ENCODE measurements at places on chromosomes 6 and 20.

DNA sequence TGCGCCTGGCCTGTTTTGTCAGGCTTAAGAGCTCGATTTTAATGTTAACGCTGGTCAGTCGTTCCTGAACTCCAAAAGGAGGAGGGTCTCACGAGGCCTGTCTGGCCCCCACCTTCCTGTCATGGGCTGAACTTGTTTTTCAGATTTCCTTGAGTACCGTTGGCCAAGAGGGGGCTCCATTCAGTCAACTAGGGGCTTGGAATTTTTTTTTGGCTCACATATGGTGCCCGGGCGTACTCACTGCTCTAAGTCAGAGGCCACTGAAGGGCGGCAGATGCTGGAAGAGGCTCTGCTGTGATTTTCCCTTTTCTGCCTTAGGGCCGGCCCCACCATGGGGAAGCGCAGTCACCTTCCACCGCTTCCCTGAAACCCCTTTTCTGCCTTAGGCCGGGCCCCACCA, 6.9 kb upstream of the BIRC7 start:
- DNase-seq: no peak

GRCh38 chr6:96794980-96795379, 42.3 kb downstream of the GPR63 start:
- DNase-seq: no peak

DNA sequence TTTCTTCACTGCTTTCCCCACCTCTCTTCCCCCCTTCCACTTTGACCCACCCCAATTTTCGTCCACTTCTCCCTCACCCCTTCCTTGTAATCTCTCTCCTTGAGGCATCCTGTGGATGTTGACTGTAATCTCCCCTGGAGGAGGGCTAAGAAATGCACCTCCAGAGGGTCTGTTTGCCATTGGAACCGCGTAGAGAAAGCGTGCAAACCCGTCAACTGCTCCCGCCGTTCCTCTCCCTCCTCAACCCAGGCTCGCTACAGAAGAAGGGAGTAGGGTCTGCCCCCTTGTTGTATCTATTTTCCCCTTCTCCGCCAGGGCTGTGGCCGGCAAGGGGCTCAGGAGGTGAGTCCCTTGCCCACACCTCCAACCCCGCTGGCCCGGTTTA, 502 bp upstream of the HTR1E start:
- DNase-seq: no peak

GRCh38 chr6:26183237-26183580, 96.0 kb downstream of the HFE start:
- DNase-seq: no peak

GRCh38 chr20:43938932-43939761, 24.5 kb downstream of the TOX2 start:
- DNase-seq: no peak

- no peak for DNase-seq
Measured at GRCh38 chr6:100479179-100480035, 14.7 kb upstream of the SIM1 start.

DNA sequence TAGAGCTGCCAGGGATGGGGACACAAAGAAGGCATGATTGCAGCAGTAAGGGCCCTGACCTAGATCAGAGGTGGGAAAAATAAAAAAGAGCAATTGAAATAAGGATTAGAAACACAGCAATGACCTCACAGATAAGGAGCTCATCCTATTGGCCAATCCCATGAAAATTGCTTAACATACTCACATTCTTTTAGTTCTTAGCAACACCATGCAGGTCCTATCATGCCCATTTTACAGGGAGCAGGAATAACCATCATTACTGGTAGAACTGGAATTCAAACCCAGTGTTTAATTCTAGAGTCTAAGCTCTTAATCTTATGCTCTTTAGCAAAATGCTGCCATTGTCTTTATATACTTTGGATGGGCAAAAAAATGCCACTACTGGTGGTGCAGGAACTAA, 267.7 kb downstream of the RNF144B start:
- no peak for DNase-seq

GRCh38 chr6:82353848-82354247, 9.8 kb upstream of the TPBG start:
- no peak for DNase-seq

DNA sequence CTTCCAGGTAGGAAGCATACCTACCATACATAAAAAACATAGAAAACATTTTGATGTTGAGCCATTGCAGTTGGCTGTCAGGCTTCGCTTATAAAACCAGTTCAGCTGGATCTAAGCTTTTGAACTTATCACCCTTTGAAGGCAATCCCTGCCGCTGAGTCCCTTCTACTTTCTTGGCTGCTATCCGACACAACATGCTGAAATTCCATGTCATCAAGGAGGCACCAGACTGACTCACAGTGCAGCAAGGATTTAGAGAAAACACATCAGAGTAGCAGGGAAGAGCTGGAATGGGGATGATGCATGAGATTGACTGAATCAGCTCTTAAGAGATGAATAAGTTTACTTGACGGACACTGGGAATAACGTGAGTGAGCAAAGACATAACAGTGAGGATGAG, 135.0 kb upstream of the MAN1A1 start:
- DNase-seq: no peak

GRCh38 chr20:49460916-49461315, 21.6 kb downstream of the KCNB1 start:
- DNase-seq: no peak

DNA sequence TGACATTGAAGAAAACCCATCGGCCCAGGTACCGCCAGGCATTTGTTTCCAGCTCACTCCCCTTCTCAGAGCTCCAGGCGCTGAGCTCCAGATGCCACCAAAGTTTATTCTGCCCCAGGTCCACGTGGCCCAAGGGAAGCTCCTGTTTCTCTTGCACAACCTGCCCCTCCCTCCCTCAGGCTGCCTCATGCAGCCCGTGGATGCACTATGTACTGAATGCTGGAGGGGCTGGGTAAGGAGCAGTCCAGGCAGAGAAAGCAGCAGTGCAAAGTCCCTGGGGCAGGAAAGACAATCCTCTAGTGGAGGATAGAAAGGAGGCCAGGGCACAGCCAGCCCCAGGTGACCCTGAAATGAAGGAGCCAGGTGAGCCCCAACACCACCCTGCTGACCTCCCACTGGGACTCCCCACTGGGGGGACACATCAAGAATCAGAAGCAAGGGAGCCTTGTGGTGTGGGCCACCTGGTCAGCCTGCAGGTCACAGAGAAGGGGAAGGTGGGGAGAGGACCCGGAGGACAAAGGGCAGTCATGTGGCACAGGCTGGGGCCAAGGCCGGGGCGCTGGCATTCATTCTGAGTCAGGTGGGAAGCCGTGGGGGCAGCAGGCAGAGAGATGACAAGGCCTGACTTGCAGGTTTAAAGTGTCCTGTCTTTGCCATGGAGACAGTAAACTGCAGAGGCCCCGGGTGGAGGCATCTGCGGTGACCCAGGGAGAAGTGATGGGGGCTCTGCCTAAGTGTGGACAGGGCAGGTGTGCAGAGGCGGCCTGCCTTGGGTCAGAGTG, 230.1 kb downstream of the PREX1 start:
- no peak for DNase-seq

GRCh38 chr6:159395609-159396008, 226.4 kb downstream of the FNDC1 start:
- no peak for DNase-seq
